ENCODE measurements at places on chromosomes 4 and X.

DNA sequence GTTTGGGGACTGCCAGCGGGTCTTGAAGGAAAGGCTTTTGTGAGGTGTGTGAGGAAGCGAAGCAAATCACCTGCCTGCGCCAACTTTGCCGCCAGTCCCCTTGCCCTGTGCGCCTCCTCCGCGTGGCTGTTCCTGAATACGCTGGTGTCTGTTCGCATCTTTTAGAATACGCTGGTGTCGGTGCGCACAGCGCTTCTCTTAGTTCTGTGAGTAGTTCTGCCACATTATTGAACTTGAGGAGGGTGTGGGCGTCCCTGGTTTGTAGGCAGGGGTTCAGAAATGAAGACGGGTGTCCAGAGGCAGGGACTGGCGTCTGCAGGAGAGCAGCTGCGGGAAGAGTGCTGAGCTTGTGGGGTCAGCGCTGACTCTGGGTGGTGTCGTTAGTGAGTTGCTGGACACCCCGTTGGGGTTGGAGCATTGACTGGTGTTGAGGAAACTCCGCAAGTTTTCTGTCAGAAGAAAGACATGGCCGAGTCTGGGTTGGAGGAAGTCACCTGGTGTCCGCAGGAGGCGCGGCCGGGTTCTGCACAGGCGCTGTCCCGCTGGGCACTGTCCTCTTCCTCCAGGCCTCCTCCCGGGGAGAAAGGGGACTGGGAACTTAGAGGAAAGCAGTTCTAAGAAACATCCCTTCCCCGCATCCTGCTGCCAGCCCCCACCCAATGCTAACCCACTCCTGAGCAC lies 930 bp downstream of the ZNF718 start:
- DNase-seq = no peak

- no peak for DNase-seq
Observed at GRCh38 chr4:173696011-173696410, 166.0 kb upstream of the HAND2 start.

GRCh38 chr4:76238701-76239100 lies 12.8 kb upstream of the FAM47E start:
- DNase-seq = no peak

GRCh38 chrX:19372170-19372546 lies 28.4 kb downstream of the PDHA1 start:
- DNase-seq = peak; percentile 39

DNA sequence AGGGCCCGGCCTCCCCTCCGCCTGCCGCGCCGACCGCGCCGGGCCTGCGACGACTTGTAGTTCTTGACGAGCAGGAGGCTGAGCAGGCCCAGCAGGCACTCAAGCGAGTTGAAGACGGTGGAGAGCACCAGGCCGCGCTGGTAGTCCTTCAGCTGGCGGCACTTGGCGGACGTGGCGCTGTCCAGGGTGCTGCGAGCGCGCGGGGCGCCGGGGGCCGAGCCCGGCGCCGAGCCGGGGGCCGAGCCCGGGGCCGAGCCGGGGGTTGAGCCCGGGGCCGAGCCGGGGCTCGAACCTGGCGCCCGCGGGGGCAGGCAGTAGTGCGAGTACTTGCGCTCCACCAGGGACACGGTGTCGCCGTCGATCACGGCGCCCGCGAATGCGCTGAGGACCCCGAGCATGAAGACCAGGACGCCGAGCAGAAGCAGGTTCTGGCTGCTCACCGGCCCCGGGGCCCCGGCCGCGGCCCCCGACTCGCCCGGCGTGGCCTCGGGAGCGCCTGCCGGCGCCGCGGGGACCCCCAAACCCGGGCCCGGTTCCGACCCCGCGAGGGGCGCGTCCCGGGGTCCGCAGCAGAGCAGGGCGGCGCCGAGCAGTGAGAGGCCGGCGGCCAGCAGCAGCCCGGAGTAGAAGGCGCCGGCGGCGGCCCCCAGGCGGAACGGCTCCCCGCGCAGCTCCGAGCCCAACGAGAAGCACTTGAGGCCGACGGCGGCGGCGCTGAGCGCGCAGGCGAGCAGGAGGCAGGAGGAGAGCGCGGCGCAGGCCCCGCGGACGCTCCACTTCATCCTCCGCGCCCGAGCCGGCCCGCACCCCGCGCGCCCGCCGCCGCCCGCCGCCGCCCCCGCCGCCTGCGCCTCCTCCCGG lies 584 bp downstream of the TMEM271 start:
- DNase-seq = peak; percentile 12

DNA sequence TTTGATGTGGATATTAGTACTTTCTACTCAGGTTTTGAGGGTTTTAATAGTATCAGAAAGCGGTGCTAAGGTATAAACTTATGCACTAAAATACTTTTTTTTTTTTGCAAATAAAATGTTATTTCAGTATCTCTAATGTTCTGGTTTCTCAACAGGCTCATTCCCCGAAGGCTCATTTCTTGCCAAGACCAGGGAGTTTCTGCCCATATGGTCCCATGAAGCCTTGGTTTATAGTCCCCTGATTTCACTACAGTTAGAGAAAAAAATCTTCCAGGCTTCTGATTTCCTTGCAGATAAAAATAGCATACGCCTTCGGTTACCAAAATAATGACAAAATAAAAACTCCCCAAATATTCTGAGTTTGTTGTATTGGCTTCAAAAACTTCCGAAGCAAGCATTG lies 814.2 kb upstream of the PABPC4L start:
- DNase-seq = no peak

GRCh38 chrX:115372152-115372551 lies 82.6 kb downstream of the LUZP4 start:
- no peak for DNase-seq

GRCh38 chr4:25578432-25578831 lies 77.2 kb upstream of the SLC34A2 start:
- DNase-seq = no peak

DNA sequence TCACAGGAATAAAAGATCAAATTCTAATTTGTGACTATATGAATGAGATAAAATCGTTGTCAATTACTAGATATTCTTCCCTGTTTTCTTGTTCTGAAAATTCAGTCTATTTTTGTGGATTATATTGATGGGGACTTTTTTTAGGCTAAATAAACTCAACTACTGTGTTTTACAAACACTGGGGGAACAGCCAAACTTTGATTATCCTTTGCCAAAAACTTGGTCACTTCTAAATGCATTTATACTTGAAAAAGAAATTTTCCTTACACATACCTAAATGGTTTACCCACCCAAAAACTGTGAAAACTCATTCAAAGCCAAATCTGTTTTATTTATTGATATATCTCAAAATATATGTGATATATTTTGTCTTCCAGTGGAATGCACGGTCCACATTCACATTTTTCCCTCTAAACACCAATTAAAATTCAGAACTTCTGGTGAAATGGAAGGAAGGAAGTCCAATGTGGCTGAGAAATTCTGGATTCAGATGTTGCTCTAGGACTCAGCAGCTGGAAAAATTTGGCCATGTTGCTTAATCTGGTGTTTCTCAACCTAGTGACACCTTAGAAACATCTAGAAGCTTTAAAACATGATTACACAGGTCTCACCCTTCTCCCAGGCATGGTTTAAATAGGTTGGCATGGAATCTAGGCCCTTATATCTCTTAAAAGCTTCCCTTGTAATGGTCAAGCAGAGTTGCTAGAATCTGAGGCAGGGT lies 28.6 kb upstream of the ARHGAP24 start:
- DNase-seq = no peak

DNA sequence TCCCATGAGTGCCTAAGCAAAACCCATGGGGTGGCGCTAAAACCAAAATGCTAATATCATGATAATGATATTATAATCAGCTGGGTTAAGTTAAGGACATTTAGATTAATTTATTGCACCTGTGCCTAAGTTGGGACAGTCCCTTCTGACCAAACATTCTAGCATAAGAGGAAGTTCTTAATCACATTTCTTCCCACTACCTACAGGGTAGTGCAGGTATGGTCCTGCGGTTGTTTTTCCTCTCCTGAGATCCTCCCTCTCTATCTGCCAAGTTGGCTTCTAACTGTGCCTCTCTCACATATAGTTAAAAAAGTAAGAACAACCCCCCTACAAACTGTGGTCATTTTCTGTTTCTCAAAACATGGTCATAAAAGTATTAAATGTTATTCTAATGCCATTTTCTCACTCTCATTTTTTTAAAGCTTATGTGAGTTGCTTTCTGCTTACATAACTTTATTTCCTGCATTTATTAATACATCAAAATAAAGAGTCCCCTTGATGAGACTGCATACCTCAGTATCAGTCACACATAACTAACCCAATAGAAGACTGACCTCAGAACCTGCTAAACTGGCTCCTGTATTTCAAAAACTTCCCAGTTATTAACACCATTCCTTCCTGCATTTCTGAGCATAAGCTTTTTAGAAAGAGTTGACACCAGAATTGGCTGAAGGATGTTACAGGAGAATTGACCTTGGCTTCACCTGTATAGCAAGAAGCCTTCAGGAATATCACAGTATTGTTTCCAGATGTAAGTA lies 1332.5 kb downstream of the FSTL5 start:
- no peak for DNase-seq

GRCh38 chrX:149490100-149490499 lies 15.0 kb downstream of the IDS start:
- DNase-seq = no peak

GRCh38 chr4:121654738-121655137 lies 42.0 kb downstream of the ANXA5 start:
- no peak for DNase-seq

DNA sequence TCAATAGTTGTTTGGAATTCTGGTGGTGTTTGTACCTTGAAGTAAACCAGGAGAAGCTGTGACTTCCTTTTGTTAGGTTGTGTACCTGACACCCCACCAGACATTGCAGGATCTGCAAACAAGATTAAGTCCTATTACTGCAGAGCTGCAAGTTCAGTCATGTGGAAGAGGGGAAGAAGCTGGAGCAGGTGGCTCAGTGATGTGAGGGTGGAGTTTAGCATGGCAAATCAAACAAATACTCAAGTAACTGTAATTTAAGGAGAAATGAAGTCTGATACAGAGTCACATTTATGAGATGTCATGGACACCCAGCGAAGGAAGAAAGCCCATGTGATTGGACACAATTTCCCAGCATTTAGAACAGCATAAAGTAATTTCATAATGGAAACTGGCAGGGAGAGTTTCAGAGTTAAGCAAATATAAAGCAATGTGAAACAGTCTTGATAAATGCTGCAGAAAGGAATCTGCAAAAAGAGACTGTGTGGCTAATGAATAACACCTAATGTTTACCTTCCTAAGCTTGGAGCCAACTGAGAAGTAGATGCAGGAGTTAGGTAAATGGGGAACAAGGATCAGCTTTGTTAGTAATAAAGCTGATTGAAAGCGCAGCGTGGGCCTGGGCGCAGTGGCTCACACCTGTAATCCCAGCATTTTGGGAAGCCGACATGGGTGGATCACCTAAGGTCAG lies 249.1 kb downstream of the GBA3 start:
- no peak for DNase-seq

DNA sequence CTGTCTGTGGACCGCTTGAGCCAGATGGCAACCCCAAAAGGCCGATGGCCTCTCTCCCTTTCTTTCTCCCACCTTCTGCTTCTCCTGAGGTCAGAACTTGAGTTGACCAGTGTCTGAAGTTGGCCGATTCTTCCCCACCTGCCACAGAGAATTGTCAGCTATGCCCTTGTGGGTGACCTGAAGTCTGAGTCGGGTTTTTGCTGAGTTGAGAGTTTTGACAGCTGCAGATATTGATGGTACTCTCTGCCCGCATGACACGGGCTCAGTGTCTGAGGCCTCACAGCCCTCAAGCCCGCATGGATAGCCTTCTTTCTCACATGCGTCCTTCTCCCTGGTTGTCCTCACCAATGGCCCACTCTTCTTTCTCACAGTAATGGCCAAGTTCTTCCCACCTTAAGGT lies 111.0 kb downstream of the EFNB1 start:
- no peak for DNase-seq

DNA sequence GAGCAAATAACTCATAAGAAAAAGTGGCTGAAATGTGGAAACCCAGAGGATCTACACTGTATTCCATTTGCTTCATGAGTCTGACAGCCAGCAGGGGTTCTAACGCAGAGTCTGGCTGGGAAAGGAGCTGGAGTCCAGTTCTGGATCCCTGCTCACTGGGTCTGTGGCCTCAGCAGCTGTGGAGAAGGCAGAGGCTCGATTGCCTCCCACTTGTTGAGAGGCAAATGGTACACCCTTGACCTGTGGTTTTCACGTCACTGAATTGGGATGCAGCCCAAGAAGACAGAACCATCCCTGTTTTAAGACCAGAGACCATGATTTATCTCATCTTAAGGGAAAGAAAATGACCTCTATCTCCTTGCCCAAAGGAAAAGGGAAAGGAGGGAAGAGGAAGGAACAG lies 147.0 kb upstream of the NOCT start:
- no peak for DNase-seq

Data from stimulated activated CD8-positive, alpha-beta memory T cell treated with anti-CD3 and anti-CD28 coated beads, Interleukin-4, amount 100 ng/mL, for 24 hours (primary cell).